ENCODE measurements at places on chromosomes 6 and 20. TPM values are rescaled to one million over a fixed set of nuclear protein-coding genes. Genes with fewer than 3 reads are reported as not detected.

Gene MLN
- not detected for total RNA-seq

Gene FRS3
- total RNA-seq: 4.4 TPM

Gene KCNS1
- total RNA-seq: 0.23 TPM

Gene LST1
- 2.0 TPM for total RNA-seq

Gene PLN
- total RNA-seq: not detected

Gene MAP7
- total RNA-seq: 0.42 TPM

Gene MAP3K4
- 42.3 TPM for total RNA-seq

Gene IL17F
- total RNA-seq: not detected

Gene MTHFD1L
- total RNA-seq: 121 TPM

Gene ELOVL2
- not detected for total RNA-seq

Gene GNMT
- 1.2 TPM for total RNA-seq

Gene KATNA1
- total RNA-seq: 16.2 TPM

Gene LTA
- total RNA-seq: not detected

Gene KCNG1
- 1.1 TPM for total RNA-seq

Gene PI16
- total RNA-seq: not detected

Gene PLCB4
- total RNA-seq: 1.6 TPM

Gene SULF2
- 140 TPM for total RNA-seq

Gene PLCB1
- 53.4 TPM for total RNA-seq

Gene CYP21A2
- total RNA-seq: 0.32 TPM

Gene ADTRP
- total RNA-seq: 3.3 TPM

Gene RAET1G
- total RNA-seq: 1.6 TPM

Gene TMEM200A
- 0.74 TPM for total RNA-seq

Gene RIPPLY2
- not detected for total RNA-seq
